ENCODE measurements at places on chromosomes 4 and X. TPM values are rescaled to one million over a fixed set of nuclear protein-coding genes. Genes with fewer than 3 reads are reported as not detected.

DNA sequence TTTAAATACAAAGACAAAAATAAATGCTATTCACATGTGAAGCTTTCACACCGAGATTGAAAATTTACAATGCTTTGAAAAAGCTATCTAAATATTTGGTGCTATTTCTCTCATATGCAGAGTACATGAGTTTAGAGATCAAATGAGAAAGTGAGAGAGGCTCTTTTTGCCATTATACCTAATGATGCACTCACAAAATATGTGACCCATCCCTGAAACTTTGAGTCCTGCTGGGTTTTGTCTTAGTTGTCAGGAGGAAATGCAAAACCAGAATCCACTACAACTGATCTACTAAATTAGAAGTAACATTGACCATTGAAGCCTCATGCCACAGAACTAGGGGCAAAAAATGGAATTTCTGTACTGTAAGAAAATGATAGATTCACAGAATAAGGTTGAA lies 251.7 kb downstream of the MAPK10 start:
- DNase-seq: no peak
- no peak overlapping the region for H3K4me3 ChIP-seq
- no peak overlapping the region for H3K27ac ChIP-seq
- H3K36me3 ChIP-seq: no peaks in the 10 kb centered on the region

DNA sequence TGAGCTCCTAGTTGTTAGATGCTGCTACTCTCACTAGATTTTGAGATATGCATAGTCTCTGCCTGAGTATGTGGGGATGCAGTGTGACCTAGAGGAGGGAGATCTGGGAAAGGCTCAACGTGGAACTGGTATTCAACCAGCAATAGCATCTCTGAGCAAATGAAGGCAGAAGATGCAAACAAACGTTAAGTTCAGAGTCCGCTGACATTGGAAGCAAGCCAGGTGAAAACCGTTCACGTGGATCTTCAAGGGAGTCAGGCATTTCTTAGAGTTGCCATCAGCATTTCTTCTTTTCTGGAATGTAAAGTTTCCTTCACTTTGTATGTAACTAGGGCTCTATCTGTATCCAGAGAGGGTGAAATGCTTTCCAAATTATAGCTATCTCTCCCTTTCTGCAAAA lies 59.9 kb downstream of the C4orf51 start:
- no peaks in the 10 kb centered on the region for H3K4me1 ChIP-seq
- no peak overlapping the region for H3K27ac ChIP-seq
- DNase-seq: no peak
- H3K4me3 ChIP-seq: no peak overlapping the region
- H3K36me3 ChIP-seq: no peaks in the 10 kb centered on the region
- no peaks in the 10 kb centered on the region for H3K27me3 ChIP-seq

- no peaks in the 10 kb centered on the region for H3K27me3 ChIP-seq
- no peaks in the 10 kb centered on the region for H3K4me1 ChIP-seq
- H3K36me3 ChIP-seq: no peaks in the 10 kb centered on the region
- H3K27ac ChIP-seq: no peak overlapping the region
Measured at GRCh38 chr4:61294936-61295335, 94.8 kb downstream of the ADGRL3 start.

DNA sequence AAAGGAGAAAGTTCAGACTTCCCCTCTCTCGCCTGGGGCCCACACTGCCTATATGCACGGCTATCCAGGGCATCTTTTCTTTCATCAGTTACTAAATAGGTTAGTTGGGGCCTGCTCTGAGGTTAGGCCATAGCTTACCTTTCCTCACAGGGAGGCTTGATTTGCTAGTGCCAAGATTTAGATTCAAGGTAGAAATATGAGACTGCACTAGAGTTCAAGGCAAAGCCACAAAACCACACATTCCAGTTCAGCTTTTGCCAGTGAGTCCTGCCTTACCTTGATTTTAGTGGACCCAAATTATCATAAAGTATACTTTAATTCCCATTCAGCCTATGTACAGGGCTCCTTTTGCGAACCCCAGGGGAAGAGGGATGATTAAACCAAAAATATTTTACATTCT lies 762.8 kb downstream of the PDHA2 start:
- H3K27me3 ChIP-seq: no peaks in the 10 kb centered on the region
- H3K4me3 ChIP-seq: no peak overlapping the region
- H3K36me3 ChIP-seq: no peaks in the 10 kb centered on the region
- H3K27ac ChIP-seq: no peak overlapping the region

PCYT1B gene
- total RNA-seq: not detected

SLC49A3 gene
- 1.7 TPM for total RNA-seq

SLITRK4 gene
- not detected for total RNA-seq
